ENCODE measurements at places on chromosomes 1 and 21.
A peak's percentile ranks its signal among the peaks of the same experiment; 100 is the strongest.

GRCh38 chr1:36350659-36351226 is 27.3 kb upstream of the EVA1B start:
- peak; percentile 75 for DNase-seq

- DNase-seq: no peak
These were observed 64.2 kb downstream of the IRF2BP2 start for GRCh38 chr1:234545517-234546386.

GRCh38 chr1:207964195-207964966 is 53.5 kb upstream of the CD34 start:
- DNase-seq: peak; percentile 77

GRCh38 chr1:241181471-241181870 is 175.5 kb downstream of the RGS7 start:
- no peak for DNase-seq

GRCh38 chr1:23500466-23500865 is 16.5 kb upstream of the ASAP3 start:
- DNase-seq: no peak

- DNase-seq: no peak
These were observed 15.1 kb upstream of the COP1 start for GRCh38 chr1:176222196-176222595.

GRCh38 chr1:154463512-154463990 is 38.5 kb upstream of the TDRD10 start:
- DNase-seq: no peak

DNA sequence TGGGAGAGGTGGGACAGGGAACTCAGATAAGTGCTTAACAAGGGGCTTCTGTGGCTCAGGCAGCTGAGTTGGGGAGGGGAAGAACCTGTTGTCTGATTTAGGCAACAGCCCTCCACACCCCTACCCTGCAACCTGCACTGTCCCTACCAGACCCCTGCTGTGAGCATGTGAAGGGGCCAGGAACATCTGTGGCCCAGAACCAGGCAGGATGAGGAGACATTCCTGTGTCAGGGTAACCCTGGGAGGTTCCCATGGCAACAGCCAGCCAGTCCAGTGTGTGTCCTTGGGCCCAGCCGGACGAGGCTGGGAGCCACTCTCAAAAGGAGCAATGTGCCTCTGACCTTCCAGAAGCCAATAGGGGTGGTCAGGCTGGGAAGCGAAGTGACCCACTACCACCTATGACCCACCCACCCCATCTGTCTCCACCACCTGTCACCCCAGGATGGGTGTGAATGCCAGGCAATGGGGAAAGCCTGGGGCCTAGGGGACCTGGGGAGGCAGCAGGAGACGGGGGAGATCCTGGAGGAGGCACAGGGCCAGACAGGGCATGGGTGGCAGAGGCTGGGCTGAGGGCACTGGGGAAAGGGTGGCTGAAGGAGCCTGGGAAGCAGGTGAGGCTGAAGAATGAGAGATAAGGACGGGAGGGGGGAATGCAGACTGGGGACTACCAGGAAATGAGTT is 5.0 kb upstream of the PMVK start:
- no peak for DNase-seq

- no peak for DNase-seq
These were observed 779 bp downstream of the THEM5 start for GRCh38 chr1:151852733-151853132.

DNA sequence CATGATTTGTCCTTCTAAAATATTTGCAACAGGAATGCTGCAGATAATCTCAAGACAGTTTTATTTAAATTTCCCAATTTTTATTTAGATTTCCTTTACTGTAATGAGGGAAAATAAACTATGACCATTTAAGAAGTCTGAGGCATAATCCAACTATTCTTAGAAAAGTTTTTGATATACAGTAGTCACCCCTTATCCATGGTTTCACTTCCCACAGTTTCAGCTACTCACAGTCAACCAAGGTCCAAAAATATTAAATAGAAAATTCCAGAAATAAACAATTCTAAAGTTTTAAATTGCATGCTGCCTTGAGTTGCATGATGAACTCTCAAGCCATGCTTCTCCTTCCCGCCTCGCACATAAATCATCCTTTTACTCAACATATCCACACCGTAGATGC is 33.3 kb downstream of the TOR3A start:
- DNase-seq: no peak

DNA sequence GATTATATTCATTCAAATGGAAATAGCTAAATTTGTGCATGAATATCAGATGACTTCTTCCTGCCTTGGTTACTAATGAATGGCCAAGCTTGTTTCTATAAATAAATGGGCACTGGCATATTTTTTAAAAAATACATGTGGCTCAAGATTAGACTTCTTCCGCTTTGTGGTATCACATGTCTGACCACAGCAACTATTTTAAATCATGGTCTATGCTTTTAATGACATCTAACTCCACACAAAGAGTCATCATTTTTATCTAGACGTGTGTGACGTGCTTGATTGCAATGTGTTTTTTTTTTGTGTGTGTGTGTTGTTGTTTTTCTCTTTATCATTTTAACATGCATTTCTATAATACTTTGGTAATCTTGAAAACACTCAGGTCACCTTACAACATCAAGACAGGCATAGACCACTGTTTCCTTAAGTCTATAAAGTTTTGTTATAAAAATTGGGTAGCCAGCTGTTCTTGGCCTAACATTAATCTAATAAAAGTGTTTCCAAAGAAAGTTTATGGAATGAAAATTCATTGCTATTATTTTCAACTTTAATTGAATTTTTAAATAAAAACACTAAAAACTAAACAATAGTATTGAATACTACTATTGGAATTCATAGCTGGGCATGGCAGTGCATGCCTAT is 29.5 kb downstream of the RGS1 start:
- DNase-seq: no peak

DNA sequence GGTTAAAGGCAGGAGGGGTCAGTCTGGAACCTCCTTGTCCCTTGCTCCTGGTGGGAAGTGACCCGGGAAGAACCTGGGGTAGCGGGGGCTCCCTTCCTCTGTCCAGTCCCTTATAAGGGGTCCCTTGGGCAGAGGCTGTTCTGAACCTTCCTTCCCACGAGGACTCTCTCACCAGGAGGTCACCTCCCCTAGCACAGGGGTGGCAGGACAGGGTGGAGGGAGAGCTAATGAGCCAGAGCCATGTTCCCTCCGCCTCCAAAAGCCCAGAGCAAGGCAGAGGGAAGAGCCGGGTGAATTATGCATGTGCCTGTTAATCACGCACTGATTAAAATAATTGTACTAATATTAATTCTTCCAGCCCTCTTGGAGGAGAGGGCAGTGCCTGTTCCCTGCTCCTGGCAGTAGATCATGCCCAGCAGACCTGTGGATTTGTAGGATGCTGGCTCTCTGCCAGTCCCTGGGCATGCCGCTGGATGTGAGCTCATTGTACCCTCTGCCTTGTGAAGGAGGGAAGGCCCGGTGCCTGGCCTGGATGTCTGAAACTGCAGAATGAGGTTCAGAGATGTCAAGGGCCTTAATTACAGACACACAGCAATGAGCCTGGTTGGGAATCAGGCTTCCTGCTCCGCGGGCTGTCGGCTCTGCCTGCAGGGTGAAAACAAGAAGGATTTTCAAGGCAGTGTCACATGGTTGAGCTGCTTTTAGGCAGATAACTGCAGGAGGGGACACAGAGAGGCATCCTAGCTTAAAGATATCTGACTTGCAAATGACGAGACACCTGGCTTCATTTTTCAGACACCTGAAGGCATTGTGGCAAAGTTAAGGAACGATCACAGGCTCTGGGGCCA is 68.2 kb downstream of the IGSF21 start:
- DNase-seq: no peak

- DNase-seq: peak; percentile 86
These were observed 34.7 kb upstream of the EXOSC10 start for GRCh38 chr1:11134251-11134897.

- DNase-seq: no peak
These were observed 169.3 kb downstream of the GRIK3 start for GRCh38 chr1:36864823-36865601.

GRCh38 chr1:66503841-66504470 is 30.0 kb upstream of the SGIP1 start:
- DNase-seq: peak; percentile 67

GRCh38 chr1:169138866-169139670 is 32.6 kb downstream of the ATP1B1 start:
- peak; percentile 64 for DNase-seq

- DNase-seq: peak; percentile 19
These were observed 32.6 kb downstream of the TNFRSF8 start for GRCh38 chr1:12095452-12096263.

GRCh38 chr1:233815865-233816264 is 88.6 kb upstream of the SLC35F3 start:
- peak; percentile 71 for DNase-seq

GRCh38 chr1:192805832-192806323 is 3.0 kb upstream of the RGS2 start:
- DNase-seq: peak; percentile 97

DNA sequence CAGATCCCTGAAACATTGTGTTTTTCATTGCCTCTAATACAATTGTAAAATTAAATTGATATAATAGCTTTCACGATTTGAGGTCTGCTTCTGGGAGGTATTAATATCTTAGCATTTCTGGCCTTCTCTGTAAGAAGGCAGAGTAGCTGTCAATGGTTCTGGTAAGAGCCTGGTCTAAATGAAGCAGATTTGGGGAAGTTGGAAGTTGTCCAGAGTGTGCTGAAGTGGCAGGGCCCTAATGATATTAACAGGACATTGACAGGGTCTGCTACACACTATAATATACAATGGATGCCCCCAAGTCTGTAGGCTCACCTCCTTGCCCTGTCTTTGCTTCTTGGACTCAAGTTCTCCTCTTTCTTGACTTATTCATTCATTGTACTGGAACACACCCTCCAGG is 99.5 kb downstream of the C4BPA start:
- DNase-seq: no peak

DNA sequence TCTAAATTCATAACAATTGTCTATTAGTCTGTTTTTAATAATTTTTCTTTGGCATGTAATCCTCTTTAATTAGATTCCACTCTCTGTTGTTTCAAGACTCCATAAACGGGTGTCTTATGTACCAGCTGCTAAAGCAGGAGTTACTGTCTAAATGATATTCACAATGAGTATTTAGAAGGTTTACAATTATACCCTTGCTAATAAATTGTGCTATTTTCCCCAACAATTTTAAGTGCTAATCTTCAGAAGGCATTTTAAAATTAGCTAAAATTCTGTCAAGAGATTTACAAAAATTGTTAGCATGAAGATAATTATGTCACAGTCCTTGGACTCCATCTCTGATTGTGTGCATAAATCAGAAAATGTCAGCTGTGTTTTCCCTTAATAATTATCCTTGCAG is 83.7 kb downstream of the DPYD start:
- no peak for DNase-seq

DNA sequence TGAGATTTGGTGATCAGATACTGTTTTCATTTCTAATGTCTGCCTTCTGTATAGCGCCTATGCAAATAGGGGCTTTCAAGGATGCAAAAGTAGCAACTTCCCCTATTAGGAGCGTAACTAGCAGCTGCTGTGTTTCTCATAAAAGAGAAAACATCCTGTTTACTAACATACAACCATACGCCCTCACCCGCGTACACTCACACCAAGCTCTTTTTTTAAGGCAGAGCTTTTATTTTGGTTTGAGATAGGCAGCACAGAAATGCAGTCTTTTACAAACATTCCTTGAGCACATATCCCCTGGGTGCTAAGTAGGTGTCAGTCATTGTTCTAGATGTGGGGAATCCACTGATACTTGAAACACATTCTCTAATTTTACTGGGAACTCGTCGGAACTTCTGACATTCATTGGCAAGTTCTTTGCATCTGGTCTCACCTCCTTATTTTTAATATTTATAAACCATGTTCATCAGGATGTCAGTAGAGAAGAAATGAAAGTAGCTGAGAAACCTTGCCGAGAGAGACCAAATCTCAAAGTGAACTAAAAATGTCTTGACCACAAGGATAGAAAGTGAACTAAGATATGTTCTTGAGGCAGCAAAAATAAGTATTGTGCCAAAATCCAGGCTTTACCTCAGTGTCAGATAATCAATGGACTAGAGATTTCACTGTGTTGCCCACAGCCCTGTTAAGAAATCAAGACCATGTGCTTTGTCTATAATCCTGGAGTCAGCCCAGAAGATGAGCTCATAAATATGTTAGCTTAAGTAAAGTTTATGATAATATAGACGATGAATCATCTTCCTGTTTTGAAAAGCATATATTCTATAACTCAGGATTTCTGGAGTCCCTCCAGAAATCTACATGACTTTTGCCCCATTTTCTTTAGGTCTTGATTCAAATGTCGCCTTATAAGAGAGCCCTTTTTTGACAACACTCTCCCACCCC is 350.9 kb downstream of the ST6GALNAC3 start:
- DNase-seq: peak; percentile 66

GRCh38 chr1:45013551-45014209 is 1.6 kb downstream of the UROD start:
- DNase-seq: no peak

- DNase-seq: no peak
These were observed 3.9 kb upstream of the MEF2D start for GRCh38 chr1:156504438-156504813.

GRCh38 chr1:201760516-201760915 is 68.4 kb upstream of the IPO9 start:
- no peak for DNase-seq

DNA sequence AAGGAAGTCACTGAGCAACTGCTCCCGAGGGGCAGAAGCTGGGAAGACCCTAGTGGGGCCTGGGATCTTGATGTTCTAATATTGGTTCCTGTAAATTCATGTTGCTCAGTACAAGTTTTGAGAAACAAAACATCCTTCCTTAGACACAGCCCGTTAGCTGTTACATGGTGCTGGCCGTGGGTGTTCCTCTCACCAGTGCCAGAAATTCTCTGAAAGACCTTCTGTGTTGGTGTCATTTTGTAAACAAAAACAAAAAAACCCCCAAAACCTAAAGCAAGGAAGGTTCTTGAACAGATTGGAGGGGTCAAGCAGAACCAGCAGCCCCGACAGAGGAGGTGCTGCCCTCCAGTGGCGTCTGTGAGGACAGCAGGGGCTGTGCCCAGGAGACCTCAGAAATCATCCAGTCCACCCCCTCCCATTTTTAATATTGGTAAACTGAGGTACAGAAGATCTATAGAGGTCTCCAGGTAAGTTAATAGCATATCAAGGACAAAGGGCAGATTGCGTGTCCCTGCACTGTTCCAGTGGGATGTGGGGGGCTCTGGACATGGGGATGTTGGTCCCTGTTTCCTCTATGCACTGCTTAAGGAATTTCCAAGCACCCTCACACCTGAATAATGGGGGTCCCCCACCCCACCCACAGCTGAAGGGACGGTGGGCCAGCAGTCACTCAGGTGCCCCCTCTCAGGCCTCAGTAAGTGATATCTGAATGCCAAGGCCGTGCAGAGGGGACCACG is 38.2 kb downstream of the SLC2A7 start:
- peak; percentile 27 for DNase-seq

DNA sequence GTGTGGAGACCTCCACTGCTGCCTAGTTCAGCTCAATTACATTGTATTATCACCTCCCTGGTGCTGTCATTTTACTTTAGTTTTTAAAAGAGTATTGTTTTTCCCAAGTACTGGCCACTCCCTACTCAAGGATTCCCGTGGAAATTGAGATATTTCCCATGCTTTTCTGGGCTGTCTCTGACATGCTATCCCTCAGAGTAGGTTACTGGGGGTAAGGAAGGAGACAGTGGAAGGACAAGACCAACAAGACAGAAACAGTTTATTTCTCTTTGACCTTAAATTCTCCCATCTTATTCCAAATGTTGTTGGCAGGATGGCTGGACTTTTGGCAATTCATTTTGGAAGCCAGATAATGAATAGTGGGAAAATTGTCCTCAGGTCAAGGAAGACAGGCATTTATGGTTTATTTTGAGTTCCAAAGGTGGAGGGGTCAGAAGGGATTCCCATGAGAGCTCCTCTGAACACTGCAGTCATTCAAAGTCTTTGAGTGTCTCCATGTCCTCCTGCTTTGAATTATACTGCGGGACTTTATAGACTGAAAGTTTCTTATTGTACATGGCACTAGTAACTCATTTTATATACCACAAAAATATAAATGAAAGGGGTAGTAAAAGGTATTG is 20.3 kb downstream of the RGS5 start:
- no peak for DNase-seq

Data from bronchial epithelial cell (primary cell).